ENCODE measurements at places on chromosomes 2 and 18.
A peak's percentile ranks its signal among the peaks of the same experiment; 100 is the strongest.

DNA sequence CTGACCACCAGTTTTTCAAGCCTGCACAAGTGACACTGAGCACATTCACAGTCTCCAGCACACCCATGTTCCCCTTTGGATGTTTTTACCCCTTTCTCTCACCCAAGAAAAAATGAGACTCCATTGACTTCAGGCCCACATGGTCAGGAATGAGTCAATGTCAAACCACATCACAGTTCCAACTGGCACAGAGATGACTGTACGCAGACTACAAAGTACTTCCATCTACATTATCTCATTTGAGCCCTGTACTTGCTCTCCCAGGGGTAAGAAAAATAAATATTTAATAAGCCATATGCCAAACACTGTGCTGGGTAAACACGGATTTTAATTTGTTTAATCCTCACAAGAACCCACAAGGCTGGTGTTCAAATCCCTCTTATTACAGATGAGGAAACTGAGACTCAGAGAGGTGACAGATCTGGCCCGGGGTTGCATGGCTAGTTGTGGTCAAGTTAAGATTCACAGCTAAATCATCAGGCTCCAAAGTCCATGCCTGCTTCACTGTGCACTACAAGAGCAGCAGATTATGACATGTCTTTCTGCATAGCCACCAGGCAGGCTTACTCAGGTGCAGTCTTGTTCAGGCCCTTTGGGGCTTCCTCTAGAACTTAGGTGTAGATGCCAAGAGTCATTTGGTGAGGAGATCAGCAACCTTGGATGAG, 106.1 kb downstream of the TXNL1 start:
- DNase-seq: peak; percentile 73

- no peak for DNase-seq
These were observed 3.2 kb downstream of the CD226 start for GRCh38 chr18:69944436-69944835.

DNA sequence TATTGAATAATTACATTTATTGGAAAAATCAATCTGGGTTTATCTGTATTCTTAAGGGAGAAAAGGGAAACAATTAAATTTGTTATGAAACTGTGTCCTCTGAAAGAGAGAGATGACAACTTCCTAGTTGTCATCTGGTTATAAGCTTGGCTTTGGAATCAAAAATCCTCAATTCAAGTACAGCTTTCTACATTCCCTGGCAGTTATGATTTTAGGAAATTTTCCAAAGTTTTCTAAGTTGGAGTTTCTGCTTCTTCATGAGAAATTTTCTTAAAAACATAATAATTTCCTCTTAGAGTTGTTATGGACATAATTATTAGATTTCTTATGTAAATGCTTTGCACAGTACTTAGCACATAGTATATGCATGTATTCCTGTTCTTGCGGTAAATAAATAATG, 625.6 kb upstream of the SLC39A10 start:
- DNase-seq: no peak

GRCh38 chr2:150469706-150470274, 17.7 kb downstream of the RND3 start:
- no peak for DNase-seq

GRCh38 chr18:2642771-2643170, 12.8 kb upstream of the SMCHD1 start:
- DNase-seq: peak; percentile 33

GRCh38 chr2:213105212-213105611, 46.2 kb downstream of the IKZF2 start:
- DNase-seq: no peak

- DNase-seq: no peak
These were observed 186.6 kb downstream of the MYO5B start for GRCh38 chr18:50008306-50008705.

DNA sequence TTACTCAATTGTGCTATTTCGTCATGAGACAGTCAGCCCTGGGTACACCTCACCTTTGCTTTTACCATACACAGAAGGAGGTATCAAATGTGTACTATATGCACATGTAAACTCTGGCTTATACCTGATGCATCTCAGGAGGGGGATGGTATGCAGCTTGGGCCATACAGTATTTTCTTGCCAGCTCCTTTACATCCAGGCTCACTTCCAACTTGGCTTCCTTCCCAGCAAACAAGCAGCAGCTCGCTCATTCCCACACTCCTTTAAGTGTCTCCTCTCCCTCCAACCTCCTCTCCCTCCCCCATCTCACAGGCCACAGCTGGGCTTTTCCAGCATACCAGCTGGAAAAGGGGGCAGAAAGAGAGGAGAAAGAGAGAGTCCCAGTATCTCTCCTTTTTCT, 9.6 kb downstream of the MARCHF4 start:
- DNase-seq: peak; percentile 32

GRCh38 chr2:216658757-216659156, 25.5 kb downstream of the IGFBP2 start:
- no peak for DNase-seq

GRCh38 chr18:59823596-59824195, 76.1 kb upstream of the PMAIP1 start:
- DNase-seq: peak; percentile 83

- DNase-seq: no peak
These were observed 23.8 kb downstream of the THAP4 start for GRCh38 chr2:241613017-241613780.

DNA sequence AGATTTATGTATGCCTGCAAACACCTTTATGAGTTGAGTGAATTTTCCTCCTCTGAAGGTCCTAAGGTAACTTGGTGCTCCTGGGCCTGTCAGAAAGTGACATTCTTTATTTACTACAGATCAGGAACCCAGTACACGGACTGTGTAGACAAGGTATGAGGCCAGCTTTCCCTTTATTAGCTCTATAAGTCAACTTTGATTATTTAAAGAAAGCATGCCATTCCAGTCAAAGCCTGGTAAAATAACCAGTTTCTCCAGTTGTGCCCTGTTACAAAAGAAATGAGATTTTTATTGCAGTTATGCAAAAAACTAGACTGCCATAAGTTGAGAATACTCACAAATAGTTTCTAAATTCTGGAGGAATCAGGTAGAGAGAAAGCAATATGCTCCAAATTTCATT, 266.1 kb upstream of the SP5 start:
- DNase-seq: no peak

- DNase-seq: peak; percentile 95
These were observed 75.7 kb upstream of the TFCP2L1 start for GRCh38 chr2:121360566-121361300.
